ENCODE measurements at places on chromosomes 3 and 15. TPM values are rescaled to one million over a fixed set of nuclear protein-coding genes. Genes with fewer than 3 reads are reported as not detected.
A peak's percentile ranks its signal among the peaks of the same experiment; 100 is the strongest.

GRCh38 chr15:77243135-77243534 lies 172.2 kb upstream of the TSPAN3 start:
- DNase-seq = no peak

GRCh38 chr15:68322796-68323195 lies 45.3 kb downstream of the FEM1B start:
- no peak for DNase-seq

DNA sequence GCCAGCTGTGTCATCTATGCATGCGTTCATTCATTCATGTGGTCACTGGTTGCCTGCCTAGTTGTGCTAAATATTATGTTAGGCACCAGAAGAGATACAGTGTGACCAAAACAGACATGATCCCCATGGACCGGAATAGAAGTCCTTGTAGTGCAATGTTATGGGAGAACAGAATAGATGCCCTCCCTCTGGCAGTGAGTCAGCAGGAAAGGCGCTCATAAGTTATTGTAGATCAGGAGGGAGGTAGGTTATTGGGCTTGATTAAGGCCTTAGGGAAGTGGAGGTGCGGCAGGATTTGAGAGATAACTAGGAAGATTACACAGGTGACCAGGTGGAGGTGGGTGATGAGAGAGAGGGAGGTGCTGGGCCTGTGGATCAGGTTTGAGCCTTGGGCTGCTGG lies 5.2 kb downstream of the MCTP2 start:
- no peak for DNase-seq

DNA sequence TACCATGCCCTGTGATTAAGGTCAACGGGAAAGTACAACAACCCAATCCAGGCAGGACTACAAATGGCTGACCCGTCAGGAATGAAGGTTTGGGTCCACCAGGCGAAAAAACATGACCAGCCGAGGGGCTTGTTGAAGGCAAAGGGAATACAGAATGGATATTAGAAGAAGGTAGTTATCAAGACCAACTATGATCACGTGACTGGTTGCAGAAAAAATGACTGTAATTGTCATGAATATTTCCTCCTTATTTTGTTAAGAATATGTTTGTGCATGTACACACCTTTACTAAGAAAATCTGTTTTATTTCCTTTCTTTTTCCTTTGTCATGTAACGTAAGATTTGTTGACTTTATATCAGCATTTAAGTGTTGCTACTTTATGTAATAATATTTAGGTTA lies 22.9 kb upstream of the OSBPL11 start:
- no peak for DNase-seq

DNA sequence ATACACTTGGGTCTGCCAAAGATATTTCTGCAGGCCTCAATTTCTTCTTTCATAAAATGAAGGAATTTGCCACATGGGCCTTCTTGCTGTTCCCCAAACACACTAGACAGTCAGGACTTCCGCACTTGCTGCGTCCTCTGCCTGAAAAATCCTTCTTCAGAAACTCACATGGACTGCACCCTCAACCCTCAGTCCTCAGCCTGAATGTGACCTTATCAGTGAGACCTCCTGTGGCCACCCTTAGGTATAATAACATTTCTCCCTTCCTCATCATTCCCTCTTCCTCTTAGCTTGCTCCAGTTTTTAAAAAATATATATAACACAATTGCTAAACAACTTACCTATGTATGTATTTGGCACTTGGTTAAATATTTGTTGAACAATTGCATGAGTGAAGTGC lies 257.5 kb downstream of the MFSD1 start:
- DNase-seq = no peak

GRCh38 chr3:130565224-130565623 lies 48.2 kb downstream of the COL6A6 start:
- DNase-seq = no peak

- no peak for DNase-seq
Observed at GRCh38 chr15:77607894-77608261, 24.8 kb downstream of the LINGO1 start.

- no peak for DNase-seq
Observed at GRCh38 chr15:59825901-59826300, 136.8 kb upstream of the BNIP2 start.

GRCh38 chr3:171865191-171865865 lies 22.2 kb downstream of the TMEM212 start:
- no peak for DNase-seq

- no peak for DNase-seq
Observed at GRCh38 chr15:39192979-39193560, 387.8 kb upstream of the THBS1 start.

- DNase-seq = no peak
Observed at GRCh38 chr15:95024351-95024750, 793.0 kb downstream of the MCTP2 start.

DNA sequence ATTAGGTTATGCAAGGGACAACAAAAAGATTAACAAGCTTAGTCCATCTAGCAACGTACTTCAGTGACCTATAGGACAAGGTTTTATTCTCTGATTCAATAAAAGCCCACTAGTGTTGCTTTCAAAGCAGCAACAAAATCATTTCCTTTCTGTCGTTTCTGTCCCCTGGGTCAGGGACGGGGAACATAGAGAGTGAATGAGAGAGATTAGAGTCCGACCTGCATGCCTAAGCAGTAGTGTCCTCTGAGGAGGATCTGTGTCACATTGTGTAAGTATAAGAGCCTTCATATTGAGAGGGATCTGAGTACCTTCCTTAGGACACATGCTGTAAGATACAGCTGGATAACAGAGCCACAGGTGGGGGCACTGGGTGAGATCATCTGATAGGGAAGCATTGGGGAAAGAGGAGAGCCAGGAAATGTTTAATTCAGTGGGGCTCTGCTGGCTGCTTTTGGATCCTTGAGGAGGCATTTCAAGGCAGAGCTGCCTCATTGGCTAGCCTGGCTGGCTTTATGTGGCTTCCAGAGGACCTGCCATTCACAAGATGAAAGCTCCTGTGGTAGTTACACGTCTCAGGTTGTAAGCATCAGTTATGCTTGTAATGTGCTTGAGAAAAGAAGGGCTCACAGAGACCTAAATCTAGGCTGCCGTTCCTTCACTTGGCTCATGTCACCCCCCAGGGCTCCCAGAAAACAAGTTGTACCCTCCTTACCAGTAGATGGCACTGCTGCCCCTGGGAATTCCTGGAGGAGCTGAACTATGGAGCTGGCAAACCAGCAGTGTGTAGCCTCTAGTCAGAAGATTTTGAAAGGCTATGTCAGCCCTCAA lies 2.7 kb downstream of the TMEM108 start:
- DNase-seq = peak; percentile 68

- DNase-seq = no peak
Observed at GRCh38 chr3:25478211-25478757, 50.2 kb downstream of the RARB start.

DNA sequence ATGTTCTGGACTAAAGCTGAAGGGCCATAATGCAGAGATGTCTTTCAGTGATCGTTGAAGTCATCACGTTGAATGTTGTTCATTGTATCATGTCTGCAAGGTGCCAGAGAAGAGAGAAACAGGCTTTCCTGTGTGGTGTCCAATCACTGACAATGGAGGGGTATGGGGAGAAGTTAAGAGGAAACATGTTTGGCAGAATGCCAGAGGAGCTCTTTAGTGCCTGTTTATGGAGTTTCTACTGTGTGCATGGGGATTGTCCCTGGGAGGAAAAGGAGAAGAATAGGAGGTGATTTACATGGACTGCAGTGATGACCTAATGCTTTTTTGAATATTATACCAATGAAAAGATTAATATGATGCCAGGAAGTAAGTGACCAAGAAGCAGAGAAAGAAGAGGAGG lies 11.7 kb downstream of the SCAANT1 start:
- no peak for DNase-seq

DNA sequence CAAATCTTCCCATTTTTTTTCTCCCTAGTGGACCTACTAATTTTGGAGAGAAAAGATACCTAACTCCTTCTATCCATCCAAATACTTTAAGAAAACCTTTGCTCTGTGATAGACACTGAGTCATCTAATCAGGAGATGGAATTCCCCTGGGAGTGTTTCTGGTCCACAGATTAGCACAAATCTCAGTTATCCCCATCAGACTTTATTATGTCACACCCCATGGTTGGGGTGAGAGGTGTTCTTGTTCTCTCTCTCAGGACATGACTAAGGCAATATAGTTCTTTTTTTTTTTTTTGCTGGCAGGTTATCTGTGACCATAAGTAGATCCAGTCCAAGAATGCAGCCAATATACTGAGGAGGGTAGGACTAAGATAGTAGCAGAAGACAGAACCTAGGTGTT lies 15.8 kb downstream of the SLC9A9 start:
- DNase-seq = no peak

DNA sequence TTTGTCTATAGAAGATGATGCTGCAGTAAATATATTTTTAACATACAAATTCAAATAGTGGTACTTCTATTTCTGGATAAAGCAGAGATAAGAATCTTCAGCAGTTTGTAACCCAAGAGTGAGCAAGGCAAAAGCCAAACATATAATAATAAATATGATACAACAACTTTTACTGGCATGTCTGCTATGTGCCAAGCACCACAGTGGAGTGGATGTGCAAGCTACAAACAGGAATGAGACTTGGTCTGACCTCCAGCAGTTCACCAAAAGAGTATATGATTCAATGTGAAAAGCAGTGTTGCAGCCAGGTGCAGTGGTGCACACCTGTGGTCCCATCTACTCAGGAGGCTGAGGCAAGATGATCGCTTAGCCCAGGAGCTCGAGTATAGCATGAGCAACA lies 395.6 kb downstream of the EPHB1 start:
- no peak for DNase-seq

GRCh38 chr15:93360976-93361375 lies 272.0 kb upstream of the RGMA start:
- no peak for DNase-seq

GRCh38 chr3:34155108-34155507 lies 356.7 kb downstream of the PDCD6IP start:
- no peak for DNase-seq

GRCh38 chr3:99949956-99950670 lies 132.5 kb downstream of the CMSS1 start:
- DNase-seq = no peak

DNA sequence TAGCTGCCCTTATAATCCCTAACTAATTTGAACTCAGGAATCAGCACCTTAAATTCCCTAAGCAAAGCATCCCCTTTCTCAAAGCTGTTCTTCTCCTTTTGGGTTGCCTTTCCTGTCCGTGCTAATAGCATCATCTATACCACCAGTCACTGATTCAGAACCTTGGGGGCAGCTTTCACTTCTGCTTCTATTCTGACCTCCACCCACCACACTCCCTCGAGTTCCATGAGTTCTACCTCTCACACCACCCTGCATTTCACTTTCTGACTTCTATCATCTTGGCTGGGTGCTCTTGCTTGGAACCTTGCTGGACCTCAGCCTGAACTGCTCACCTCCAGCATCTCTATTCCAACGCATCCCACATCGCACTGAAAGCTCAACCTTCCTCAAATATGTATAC lies 55.4 kb upstream of the KCNMB2 start:
- DNase-seq = no peak

- no peak for DNase-seq
Observed at GRCh38 chr3:141796081-141796888, 33.1 kb downstream of the GRK7 start.

DNA sequence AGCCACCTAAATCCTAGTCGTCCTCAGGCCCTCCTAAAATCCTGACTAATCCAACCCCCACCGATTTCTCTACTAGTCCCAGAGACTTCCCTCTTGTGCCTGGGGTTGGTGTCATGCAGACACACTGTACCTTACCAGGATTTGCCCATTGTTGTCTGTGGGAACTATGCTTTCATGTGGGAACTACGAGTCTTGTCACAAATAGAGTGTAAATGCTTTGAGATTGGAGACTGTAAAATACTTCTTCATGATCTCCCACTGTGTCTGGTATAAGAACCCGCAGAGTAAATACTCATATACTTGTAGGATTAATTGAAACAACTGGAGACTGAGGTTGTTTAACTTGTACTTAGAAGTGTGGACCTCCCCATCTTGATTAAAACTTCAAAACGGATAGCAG lies 11.2 kb downstream of the B3GNT5 start:
- DNase-seq = no peak

- DNase-seq = no peak
Observed at GRCh38 chr15:91787198-91787597, 66.3 kb upstream of the SLCO3A1 start.

GRCh38 chr3:157394411-157394810 lies 42.2 kb upstream of the PTX3 start:
- DNase-seq = no peak

GRCh38 chr3:45479621-45480035 lies 91.3 kb downstream of the LARS2 start:
- no peak for DNase-seq

- DNase-seq = peak; percentile 65
Observed at GRCh38 chr3:44235604-44236484, 5.8 kb upstream of the TOPAZ1 start.

DNA sequence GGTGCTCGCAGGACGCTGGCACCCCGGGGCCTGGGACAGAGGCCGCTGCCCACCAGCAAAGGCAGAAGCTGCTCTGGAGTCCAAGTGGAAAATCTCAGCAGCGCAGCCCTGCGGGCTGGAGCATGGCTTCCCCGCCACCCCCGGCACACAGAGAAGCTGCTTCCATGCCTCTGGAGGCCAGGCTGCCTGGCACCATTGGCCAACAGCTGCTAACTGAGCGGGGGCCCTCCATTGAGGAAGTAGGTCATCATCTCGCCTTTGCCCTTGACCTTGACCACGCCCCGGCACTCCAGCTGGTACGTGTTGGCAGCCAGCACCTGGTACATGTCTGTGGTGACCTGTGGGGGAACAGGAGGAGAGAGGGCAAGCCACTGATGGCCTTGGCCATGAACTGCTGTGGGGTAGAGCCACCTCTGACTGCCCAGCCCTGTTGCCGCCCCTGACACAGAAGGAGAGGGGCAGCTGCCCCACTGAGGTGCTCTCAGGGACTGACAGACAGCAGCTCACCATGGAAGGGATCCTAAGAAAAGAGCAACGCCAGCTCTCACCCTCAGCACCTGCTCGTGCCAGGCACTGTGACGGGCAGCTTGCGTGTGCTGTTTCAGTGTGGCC lies 82.8 kb downstream of the SEC22A start:
- no peak for DNase-seq

CYP1A1 gene
- not detected for polyA plus RNA-seq

SH2D7 gene
- polyA plus RNA-seq = 0.80 TPM

CYP19A1 gene
- not detected for polyA plus RNA-seq

CAND2 gene
- polyA plus RNA-seq = 7.1 TPM

AGBL1 gene
- polyA plus RNA-seq = not detected

KCNH8 gene
- polyA plus RNA-seq = 1.4 TPM

POPDC2 gene
- 4.5 TPM for polyA plus RNA-seq

ARL14 gene
- not detected for polyA plus RNA-seq
